ENCODE measurements at places on chromosomes 11 and 22.

DNA sequence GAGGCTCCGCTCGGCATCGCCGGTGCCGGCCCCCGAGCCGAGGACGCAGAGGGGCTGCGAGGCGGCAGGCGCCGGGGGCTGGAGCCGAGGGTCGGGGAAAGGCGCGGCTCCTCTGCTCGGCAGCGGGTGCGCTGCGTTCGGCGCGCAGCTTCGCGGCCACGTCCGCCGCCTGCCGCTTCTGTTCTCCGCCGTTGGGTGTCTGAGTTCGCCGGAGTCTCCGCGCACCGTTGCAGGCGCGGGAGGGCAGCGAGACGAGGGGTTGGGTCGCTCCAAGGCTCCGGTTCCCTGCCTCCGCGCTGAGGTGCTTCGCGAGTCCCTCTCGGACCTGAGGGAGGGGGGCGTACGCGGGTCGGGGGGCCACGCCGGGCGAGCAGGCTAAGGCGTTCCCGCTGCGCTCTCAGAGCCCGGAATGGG is 347 bp downstream of the MN1 start:
- no peak for DNase-seq

GRCh38 chr11:87251560-87251959 is 213.8 kb downstream of the TMEM135 start:
- DNase-seq, result no peak

DNA sequence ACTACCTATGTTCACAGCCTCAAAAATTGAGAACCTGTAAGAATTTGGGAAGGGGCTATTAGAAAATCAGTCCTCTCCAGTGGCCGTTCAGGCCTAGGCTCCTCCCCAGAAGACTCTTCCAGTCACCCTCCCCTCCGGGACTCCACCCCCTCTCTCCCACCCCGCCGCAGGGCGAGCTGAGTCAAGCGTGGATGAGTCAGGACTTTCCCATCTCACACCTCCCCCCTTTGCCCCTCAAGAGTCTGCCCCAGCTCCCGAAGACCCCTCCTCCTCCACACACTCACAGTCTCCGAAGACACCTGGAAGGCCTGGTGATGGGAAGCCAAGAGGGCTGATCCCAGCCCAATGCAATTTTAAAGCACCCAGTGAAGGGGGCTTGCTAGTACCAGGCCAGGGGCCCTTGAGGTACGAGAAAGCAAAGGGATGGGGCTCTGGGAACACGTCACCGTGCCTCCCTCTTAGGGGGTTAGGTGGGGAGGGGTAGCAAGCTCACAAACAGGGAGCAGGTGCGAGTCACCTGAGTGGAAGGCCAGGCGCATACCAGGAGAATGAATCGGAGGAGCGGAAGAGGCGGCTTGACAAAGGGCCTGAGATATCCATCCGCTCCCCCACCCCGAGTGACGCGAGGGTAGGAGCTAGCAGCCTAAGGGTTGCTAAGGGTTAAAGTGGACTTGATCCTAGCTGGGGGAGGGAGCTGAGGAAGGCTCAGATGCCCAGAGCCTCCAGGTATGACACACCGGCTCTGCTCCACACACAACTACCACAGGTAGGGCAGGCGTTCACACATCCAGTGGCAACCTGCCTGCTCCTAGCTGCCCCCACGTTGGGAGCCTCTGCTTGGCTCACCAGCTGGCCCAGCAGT is 13.6 kb downstream of the BCL9L start:
- DNase-seq, result peak; percentile 57

DNA sequence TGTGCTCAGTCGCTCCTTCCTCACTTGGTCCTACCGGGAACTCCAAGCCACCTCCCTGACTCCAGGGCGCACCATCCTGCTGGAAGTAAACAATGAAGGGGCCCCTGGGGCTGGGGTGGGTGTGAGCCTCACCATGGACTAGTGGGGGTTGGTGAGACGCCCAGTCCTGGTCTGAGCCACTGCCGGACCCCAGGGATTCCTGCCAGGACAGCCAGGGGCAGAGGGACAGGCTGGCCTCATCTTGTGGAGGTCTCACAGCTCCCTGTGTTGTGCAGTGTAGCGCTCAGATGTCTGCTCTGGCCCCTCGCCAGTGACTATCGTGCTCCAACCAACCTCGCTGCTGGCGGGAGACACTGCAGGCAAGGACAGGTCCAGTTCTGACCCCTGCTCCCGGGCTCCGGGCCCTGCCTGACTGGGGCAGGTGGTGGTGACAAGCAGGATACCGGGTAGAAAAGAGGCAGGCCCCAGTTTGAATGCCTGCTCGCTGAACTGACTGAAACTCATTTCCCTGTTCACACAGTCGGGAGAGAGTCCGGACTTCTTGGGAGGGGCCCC is 1021.4 kb downstream of the BRD1 start:
- DNase-seq, result no peak

- DNase-seq, result no peak
Observed at GRCh38 chr11:34203377-34203871, 98.0 kb downstream of the NAT10 start.

GRCh38 chr11:101915791-101916291 is 481 bp downstream of the ANGPTL5 start:
- no peak for DNase-seq

DNA sequence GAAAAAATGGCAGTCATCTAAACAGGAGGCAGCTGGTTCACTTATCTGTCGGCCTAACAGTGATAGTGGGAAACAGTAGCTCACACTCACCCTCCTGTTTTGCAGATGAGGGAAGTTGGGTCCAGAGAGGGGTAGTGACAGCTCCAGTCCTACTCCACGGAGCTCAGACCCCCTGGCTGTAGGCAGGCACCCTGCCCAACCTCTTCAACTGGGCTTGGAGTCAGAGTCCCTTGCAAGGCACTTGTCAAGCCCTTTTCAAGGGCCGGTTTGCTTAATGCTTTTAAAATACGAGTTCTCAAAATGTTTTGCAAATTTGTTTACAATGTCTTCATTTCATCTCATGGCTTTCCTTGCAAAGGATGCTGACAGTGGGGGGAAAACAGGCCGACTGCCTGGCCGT is 75.1 kb downstream of the BMAL1 start:
- DNase-seq, result no peak

DNA sequence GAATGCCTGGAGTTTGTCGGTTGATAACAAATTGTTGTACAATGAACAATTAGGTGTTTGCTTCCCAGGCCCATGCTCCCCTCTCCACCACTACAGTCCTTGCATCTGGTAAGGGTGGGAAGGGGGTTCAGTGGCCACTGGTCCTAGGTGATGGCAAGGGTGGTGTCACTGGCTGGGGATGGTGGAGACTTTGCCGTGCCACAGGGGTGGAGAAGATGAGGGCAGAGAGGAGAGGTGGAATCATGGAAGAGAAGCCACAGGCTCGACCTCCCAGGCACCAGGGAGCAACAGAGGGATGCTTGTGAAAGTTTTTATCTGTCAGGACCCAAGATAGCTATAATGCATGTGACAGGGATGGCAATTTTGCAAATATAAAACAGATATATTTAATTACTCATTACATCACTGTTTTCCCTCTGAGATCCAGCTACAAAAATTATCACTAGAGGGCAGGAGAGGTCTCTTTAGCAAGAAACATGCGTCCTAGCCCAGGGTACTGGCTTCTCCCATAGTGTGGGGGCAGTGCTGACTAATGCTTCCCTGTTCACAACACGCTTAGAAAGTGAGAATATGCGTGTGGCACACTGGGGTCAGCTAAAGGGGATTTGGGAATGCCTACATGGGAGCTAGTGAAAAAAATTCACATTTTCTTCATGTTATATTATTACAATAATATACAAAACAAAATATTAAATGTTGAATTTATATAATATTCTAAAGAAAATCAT is 49.0 kb upstream of the AMPD3 start:
- peak; percentile 18 for DNase-seq

DNA sequence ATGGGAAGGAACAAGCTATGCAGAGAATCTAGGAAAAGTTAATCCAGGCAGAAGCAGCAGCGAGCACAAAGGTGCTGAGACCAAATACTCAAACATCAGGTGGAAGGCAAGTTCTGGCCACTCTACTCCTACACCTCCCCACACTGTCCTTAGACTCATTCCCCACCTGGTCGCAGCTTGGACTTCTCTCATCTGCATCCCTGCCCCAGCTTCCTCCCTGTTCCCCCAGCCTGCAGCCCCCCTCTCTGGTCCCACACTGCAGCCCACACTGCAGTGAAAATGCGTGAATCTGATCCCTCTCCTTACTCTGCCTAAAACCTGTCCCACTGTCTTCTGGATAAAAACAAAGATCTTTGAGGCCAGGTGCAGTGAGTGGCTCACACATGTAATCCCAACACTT is 9.1 kb downstream of the TPBGL start:
- no peak for DNase-seq

GRCh38 chr22:40387746-40388145 is 17.4 kb downstream of the SGSM3 start:
- no peak for DNase-seq

DNA sequence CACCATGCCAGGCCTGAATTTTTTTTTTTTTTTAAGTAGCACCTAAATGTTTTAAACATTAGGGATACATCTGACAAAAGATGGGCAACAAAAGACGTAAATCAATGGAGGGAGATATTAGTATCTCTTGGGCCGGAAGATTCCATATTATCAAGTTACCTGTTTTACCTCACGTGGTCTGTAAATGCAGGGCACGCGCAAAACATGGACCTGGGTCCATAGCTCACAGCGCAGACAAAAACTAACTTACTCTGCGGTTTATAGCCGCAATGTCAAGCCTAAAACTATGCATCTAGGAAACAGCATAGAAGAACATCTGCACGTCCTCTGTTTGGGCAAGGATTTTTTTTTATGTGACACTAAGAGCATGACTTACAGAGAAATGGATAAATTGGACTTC is 31.5 kb upstream of the PANX2 start:
- DNase-seq, result no peak

DNA sequence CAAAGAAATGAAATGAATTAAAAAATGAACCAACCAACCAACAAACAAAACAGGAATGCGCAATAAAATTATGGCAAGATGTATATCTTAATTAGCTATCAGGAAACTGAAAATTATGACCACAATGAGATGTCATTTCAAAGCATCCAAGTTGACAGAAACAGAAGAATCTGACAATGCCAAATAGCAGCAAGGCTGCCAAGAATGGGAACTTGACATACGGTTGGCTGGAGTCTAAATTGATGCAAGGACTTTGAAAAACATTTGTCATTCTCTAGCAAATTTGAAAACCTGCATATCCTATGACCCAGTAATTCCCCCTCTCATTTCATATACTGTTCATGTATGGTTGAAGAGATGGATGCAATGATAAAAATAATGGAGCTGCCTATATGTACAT is 1262.6 kb downstream of the TBC1D22A start:
- DNase-seq, result no peak

DNA sequence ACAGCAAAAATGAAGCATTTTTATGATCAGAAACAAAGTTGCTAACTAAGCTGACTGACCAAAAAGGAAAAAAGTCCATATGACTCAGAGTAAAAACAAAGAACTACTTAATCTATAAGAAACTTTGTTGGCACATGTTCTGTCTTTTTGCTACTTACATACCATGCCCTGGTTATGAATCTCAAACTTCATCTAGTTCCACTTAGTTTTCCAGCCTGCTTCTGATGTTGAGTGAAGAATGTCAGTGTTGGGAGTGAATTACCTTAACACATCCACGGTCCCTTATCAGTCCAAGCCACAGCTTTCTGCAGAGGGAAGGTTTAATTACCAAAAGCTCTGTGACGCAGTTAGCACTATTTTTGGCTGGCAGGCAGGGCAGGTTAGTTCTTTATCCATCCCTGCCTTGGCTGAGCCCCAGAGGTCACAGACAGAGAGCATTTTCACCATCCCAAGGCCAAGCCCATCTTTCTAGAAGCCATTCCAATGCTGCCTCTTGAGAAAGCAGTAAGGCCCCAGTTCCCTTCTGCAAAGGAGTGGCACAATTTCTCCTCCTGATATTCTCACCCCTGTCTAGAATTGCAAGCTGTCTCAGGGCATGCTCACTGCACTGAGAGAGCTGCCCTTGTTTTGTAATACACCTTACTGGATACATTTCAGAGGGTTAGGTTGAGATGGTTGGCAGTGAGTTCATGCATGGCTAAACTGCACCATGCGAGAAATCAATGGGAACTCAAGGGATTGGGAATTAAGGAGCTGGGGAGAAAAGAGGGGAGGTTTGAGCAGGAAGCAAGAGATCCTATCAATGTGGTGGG is 67.1 kb downstream of the SLC1A2 start:
- no peak for DNase-seq

GRCh38 chr11:68255526-68255925 is 16.2 kb downstream of the C11orf24 start:
- DNase-seq, result no peak

DNA sequence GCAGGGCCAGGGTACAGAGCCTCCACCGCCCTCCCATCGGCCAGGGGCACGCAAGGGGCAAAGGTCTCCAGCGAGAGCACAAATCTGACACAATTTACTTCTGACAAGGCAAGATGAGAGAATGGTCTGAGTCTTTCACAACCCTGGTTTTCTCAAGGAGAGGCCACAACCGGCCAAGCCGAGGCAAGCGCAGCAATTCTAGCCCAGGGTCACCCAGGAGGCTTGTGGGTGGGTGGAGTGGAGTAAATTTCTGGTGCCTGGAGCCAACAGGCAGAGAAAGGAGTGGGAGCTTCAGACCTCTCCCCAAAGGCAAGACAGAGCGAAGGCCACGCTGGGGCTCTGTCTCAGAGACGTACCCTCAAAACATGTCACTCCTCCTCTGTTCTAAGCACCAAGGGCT is 9.3 kb downstream of the LARGE2 start:
- DNase-seq, result no peak

GRCh38 chr11:62223095-62223494 is 14.6 kb downstream of the SCGB2A1 start:
- DNase-seq, result no peak

DNA sequence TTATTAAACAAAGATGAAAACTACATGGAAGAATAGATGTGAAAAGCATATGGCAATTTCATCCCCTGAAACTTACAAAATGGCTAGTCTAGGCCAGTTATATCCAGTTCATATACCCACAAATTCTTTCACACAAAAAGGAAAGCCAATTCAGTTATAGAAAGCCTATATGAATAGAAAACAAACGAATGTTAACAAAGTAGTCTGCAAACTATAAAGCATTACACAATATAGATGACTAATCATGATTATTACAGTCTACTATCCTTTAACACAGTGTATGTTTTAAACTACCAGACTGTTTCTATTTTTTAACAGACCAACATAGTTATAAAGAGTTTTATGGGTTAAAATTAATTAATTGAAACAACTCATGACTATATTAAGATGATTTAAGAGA is 12.1 kb downstream of the DCUN1D5 start:
- no peak for DNase-seq

Measured in stimulated activated CD8-positive, alpha-beta memory T cell treated with anti-CD3 and anti-CD28 coated beads, Interleukin-4, amount 100 ng/mL, for 1 hour (primary cell).